Stimulated activated CD4-positive, alpha-beta T cell treated with anti-CD3 and anti-CD28 coated beads, Interleukin-2, amount 100 ng/mL, for 24 hours (primary cell): ENCODE measurements at places on chromosomes 3 and 15.

DNA sequence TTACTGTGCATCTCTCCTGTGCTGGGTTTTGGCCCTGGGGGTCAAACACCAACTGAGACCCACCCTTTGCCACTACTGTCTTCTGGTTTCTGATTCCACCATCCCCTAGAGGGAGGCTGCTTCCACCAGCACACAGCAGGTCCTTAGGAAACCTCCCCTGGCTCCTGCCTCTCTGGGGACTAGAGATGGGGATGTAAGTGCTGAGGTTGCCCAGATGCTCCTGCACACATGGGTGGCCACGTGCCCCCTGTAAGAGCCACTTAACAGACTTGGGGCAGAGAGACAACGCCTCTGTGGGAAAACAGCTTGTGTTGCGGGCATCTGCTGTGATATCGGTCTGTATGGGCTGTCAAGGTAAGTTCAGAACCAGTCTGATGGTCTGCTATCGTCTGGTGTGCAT lies 83.4 kb downstream of the ATP2B2 start:
- DNase-seq = no peak

DNA sequence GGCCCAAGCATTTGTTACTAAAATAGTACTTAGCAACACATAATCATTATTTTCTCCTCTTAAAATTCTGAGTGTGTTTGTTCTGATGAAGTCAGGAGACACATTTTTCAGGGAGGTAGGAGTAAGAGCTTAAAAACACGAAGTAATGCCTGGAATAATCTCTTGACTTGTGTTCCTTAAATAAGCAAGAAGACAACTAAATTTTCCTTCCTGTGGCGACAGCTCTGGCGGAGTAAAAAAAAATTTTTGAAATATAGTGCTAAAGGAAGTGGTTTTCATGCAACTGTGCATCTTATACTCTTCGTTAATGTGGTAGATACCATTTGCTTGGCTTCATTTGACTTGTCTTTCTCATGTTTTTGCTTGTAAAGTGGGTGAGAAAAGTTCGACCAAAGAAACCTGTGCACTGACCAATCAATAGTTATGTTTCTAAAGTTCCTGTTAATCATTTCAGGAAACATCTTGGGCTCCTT lies 11.1 kb upstream of the MBNL1 start:
- DNase-seq = no peak

DNA sequence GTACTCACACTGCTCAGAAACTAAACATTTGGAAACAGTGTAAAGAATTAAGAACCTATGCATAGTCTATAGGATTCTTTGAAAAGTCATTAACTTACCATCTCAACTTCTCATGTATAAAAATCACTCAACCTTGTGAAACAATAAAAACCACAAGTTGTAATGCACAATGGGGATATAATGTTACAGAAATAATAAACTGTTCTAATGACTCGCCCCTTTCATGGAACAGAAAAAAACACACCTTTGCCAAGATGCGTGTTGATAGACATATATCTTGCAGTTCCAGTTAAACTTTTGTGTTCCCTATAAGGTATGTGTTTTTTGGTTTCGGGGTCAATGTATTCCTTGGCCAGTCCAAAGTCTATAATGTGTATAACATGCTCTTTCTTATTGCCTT lies 50.8 kb upstream of the PPIB start:
- DNase-seq = no peak

- DNase-seq = no peak
Observed at GRCh38 chr15:48202068-48202467, 4.0 kb upstream of the SLC12A1 start.

DNA sequence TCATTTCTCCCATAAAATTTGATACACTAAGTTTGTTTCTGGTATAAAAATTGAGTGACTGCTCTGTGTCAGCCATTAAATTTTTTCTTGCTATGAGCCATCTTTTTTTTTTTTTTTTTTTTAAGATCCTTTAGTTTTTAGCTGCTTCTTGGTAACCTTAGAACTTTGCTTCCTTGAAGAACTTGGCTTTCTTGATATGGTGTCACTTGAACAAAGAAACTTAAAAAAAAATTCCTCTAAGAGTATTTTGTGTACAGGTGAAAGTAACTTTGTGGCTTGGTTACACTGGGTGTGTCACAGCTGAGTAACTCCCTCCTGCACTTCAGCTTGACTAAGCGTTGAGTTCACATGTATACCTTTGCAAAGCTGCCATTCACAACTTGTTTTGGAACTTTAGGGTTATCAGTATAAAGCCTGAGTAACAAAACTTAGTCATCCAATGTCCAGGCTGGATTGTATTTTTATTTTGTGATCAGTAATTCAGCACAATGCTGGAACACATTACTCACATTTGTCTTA lies 6.5 kb downstream of the CHD2 start:
- no peak for DNase-seq

- no peak for DNase-seq
Observed at GRCh38 chr3:99568663-99569335, 69.6 kb upstream of the COL8A1 start.

GRCh38 chr3:115399750-115400149 lies 223.6 kb upstream of the GAP43 start:
- no peak for DNase-seq
